Left renal pelvis (tissue), 4 donors: ENCODE measurements at places on chromosomes 3 and 15. TPM values are rescaled to one million over a fixed set of nuclear protein-coding genes. Genes with fewer than 3 reads are reported as not detected.

The USP19 gene
- polyA plus RNA-seq: 63.2 TPM

The CAMKV gene
- 0.20 TPM for polyA plus RNA-seq

The SI gene
- 0.10 TPM for polyA plus RNA-seq

The PRR23E gene
- not detected for polyA plus RNA-seq

The REC114 gene
- not detected for polyA plus RNA-seq

The GOLGA8T gene
- polyA plus RNA-seq: not detected

The KLHL40 gene
- not detected for polyA plus RNA-seq

The CTDSPL gene
- polyA plus RNA-seq: 108 TPM

The HESX1 gene
- 3.6 TPM for polyA plus RNA-seq

The WDR72 gene
- 1.2 TPM for polyA plus RNA-seq

The IL5RA gene
- 0.38 TPM for polyA plus RNA-seq

The TLR9 gene
- polyA plus RNA-seq: 0.23 TPM

The ARGFX gene
- not detected for polyA plus RNA-seq

The CHRD gene
- polyA plus RNA-seq: 17.2 TPM

The PHC3 gene
- polyA plus RNA-seq: 33.0 TPM

The INTS14 gene
- polyA plus RNA-seq: 47.8 TPM

The APOD gene
- 9.1 TPM for polyA plus RNA-seq

The AHSG gene
- polyA plus RNA-seq: 1.9 TPM

The PRSS50 gene
- polyA plus RNA-seq: 3.1 TPM

The CHDH gene
- polyA plus RNA-seq: 10.0 TPM

The ARHGEF26 gene
- 18.3 TPM for polyA plus RNA-seq

The SERINC4 gene
- not detected for polyA plus RNA-seq

The GP9 gene
- 2.4 TPM for polyA plus RNA-seq

The TEX9 gene
- polyA plus RNA-seq: 28.9 TPM

The SPTSSB gene
- 2.2 TPM for polyA plus RNA-seq

The DYNC1LI1 gene
- 39.3 TPM for polyA plus RNA-seq

The TPRG1 gene
- polyA plus RNA-seq: 0.93 TPM
